ENCODE measurements at places on chromosomes 12 and 14.

- DNase-seq, result no peak
Measured at GRCh38 chr14:84770030-84770429, 759.9 kb upstream of the FLRT2 start.

DNA sequence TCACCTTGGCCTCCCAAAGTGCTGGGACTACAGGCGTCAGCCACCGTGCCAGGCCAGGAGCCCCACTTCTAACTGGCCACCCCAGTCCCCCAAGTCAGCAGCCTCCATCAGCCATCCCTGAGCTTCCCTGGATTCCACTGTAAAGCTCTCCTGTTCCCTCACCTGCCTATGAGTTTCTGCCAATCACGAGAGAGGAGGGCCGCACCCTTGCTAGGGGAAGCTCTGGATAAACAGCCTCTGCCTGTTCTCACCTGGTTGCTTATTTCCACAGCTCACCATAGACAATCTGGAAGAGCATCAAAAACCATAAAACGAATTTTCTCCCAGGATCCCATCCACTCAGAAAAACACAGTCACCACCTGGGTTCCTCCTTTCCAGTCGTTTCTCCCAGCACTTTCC, 5.0 kb downstream of the CDCA4 start:
- DNase-seq, result no peak

GRCh38 chr14:100052819-100053218, 12.4 kb upstream of the EVL start:
- no peak for DNase-seq

DNA sequence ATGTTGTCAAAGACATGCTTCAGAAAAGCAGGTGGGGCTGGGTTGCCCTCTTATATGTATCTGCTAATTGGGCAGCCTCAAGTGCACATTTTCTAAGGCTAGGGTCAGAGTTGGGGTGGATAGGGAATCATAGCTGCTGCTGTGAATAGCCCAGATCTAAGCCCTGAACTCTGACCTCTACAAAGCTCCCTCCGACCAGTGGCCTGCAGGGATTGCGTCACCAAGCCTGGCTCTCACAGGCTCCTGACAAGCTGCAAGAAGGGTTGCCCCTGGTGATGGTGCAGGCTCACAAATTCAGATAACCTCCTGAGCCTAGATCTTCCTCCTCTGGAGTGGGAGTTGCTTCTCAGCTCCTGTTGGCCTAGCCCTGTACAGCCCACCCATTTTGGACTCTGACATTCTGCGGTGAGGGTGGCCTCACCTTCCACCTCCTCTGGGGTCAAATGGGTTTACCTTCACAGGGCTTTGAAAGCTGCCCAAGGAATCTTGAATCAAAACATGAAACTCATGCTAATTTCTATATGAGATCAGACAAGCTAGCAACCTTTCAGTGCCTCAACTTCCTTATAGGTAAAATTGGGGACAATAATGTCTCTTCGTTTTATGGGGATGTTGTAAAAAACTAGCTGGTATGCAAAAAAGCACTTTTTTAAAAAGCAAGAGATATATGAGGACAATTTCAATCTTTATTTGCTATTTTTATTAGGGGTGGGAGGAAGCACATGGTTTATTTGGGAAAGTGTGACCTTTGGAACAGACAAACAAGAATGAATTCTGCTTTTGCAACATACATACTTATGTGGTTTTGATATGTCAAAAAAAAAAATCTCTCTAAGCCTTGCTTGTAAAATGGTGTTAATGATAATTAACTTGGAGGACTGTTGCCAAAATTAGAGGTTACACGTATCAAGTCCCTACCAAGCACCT, 4.9 kb upstream of the SUSD6 start:
- no peak for DNase-seq

DNA sequence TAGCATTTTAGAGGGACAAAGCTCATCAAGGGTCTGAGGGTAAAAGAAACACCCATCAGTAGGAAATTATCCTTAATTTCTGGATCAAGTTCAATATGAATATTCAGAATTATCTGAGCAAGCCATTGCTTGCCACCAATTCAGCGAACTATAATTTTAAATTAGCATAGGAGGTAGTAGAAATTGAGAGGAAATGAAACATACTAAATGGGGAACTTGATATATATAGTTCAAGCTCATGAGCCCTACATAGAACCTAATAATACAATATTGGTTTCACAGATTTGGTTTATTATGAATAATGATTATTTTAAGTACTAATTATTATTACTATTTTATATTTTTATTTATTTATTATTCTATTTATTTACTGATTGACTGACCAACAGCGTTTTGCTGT, 42.1 kb upstream of the GXYLT1 start:
- no peak for DNase-seq

Data from muscle of arm (tissue), 14 donors.